ENCODE measurements at places on chromosomes 1 and 21.

- DNase-seq = no peak
Measured at GRCh38 chr1:151721788-151722510, 627 bp downstream of the RIIAD1 start.

- no peak for DNase-seq
Measured at GRCh38 chr1:94821636-94822305, 1.6 kb downstream of the SLC44A3 start.

- no peak for DNase-seq
Measured at GRCh38 chr21:45821998-45822397, 159.6 kb upstream of the COL6A1 start.

DNA sequence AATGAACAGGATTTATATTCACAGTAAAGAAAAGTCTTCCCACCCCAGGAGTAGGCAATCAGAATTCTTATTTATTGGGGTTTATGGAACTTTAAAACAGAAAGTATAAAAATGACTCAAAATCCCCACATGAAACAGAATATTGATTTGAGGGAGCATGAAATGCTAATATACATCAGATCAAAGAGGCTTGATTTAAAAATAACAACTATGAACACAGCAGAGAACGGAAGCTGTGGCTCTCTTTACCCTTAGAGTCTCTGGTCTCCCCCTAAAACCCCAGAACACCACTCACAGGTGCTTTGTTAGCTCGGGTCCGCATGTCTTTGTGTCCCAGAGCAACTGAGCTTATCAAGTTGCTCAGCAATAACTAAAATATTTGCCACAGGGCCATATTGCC, 31.2 kb upstream of the FASLG start:
- DNase-seq = no peak

DNA sequence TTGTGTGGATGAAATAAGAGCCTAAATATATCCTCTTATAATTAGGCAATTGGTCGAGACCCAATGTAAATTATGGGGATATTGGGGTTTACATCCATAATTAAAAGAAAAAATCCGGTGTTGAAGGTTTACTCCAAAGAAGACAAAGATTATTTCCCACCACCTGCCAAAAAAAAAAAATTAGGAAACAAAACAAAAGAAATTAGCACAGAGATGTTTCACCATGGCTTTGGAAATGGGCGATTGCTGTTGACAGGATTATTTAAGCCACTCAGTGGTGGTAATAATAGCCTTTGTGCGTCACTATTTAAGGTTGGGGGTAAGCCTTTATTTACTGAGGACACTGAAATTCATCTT, 585 bp upstream of the GLRX2 start:
- DNase-seq = no peak

DNA sequence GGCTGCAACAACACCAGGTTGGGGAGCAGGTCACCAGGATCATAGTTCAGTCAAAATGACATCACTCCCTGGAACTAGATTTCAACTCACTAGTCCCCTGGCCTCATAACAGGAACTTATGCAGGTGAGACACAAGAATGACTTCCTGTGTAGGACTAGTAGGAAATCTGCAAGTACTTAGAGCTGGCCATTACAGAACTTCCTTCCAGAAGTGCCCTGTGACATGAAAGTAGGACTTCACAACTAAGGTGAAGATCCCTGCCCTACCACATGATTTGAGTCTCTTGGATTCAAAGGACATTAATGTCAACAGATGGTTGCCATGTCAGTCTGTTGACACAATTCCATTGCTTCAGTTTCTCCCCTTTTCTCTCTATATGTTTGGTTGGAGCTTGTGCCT, 223.1 kb downstream of the RPS6KC1 start:
- DNase-seq = no peak

DNA sequence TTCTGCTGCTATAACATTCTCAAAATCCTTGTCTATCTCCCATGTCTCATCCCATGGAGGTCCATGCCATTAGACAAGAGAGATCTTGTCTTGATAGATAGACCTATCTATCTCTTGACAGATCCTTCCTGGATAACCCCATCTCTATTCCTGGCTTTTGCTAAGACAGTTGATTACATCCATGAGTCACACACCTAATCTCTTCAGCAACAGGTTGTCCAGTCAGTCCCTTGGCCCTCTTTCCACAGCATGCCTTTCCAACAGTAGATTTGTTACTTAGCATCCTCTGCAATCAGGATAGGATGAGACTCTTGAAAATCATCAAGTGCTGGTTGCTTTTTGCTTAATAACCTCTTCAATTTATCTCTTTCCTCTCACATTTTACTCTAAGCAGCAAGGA, 46.6 kb downstream of the TRMT1L start:
- no peak for DNase-seq

DNA sequence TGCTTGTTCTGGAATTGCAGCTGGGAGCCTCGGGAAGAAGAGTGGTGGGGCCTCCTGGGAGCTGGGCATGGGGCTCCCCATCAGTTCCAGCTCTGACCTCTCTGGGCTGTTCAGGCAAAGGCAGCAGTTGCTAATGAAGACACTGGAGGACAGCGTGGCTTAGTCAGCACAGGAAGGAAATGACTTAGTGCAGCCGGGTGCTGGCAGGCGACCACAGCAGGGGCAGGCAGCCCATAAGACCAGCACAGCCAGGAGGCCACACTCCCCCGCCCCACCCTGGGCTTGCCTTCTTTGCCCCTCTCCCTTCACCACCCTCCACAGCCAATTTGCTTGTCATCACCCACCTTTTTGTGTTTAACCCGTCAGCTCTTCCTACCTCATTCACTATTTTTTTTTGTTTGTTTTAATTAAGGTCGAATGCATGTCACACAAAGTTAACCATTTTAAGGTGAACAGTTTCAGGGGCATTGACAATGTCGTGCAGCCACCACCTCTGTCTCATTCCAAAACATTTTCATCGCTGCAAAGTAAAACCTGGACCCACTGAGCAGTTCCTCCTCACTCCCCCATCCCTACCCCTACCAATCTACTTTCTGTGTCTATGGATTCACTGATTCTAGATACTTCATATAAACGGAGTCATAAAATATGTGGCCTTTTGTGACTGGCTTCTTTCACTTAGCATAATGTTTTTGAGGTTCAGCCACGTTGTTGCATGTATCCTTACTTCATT, 10.9 kb downstream of the OLIG2 start:
- peak; percentile 76 for DNase-seq

DNA sequence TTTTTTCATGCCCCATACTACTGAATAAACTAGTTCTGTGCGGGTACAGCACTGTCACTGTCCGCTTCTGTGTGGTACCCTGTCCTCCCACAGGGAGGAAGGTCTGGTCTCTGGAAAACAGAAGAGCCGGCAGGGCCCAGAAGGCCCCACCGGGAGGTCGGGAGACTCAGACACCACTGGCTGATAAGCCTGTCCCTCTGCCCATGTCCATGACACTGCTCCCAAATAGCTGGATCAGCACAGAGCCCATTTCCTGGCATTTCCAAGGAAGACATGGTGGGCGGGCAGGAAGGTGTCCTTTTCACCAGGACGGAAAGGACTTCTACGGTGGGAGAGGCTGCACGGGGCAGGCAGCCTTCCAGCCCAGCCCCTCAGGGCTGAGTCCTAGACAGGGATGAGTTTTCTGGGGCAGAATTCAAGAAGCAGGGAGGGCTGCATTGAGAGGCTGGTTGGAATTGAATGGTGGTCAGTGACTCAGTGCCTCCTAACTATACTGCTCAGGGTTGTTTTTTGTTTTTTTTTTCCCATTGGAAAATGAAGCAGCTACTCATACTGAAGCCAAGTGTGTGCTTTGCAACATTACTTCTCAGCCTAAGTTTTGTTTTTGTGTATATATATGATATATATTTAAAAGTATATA, 7.1 kb downstream of the PSRC1 start:
- no peak for DNase-seq

DNA sequence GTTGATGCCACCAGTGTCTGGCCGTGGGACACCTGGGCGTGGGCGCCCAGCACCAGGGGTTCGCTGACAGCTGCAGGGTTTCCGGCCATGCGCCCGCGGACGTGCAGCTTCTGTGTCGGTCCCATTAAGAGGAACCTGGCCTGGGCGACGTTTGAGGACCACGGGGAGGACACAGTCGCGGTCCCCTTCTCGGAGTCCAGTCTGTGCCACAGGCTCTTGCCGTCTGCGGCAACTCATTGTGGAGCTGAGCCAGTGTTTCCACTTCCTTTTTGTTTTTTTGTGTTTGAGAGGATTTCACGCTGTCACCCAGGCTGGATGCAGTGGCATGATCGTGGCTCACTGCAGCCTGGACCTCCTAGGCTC, 1.6 kb upstream of the C1orf159 start:
- DNase-seq = no peak

DNA sequence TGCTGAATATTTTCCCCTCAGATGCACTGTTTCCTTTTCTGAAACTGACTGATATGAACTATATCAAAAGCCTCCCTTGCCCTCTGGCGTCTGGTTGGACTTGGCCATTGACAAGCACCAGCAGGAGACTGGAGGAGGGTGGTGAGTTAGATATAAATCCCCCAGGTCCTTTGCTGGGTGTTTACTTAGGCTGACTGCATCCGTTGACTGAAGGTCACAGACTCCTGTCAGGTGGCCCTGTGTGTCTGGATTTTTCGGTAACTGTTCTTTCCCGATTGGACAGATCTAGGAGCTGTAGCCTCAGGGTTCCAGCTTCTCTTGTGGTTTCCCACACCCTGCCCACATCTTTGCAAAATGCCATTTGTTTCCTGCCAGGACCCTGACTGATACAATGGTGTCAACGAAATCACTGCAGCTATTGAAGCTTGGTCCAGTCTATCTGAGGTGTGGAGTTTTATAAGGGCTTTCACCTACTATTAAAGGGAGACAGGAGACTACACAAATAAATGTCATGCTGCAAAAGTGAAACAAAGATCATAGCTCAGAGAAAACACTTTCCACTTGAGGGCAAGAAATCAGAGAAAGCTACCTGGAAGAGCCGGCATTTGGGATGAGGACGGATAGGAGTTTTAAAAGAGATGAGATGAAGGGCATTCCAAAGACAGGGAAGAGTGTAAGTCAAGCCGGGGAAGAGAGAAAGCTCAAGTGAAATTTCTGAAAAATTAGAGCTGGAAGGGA, 1.5 kb upstream of the MAGI3 start:
- peak; percentile 81 for DNase-seq

GRCh38 chr1:207191776-207192175, 87.7 kb downstream of the C4BPA start:
- DNase-seq = no peak

DNA sequence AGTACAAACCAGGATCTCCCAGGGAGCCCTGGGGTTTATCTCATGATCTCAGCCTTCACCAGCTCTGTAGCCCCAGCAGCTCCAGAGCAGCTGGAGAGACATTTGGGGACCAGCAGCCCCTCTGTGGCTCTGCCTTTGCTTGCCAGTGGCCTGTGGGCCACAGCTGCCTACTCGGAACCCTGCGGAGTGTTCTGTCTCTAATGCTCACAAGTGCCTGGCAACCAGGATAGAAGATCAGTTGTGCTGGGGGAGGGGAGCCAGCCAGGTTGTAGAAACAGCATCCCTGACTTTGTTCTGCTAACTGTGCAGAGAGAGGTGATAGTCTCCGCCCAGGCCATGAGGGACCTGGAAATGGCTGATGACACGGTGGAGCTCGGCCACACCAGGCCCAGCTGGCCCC, 50.9 kb upstream of the KCNJ15 start:
- DNase-seq = no peak

- DNase-seq = peak; percentile 91
Measured at GRCh38 chr1:109818271-109818987, 54.7 kb upstream of the EPS8L3 start.

DNA sequence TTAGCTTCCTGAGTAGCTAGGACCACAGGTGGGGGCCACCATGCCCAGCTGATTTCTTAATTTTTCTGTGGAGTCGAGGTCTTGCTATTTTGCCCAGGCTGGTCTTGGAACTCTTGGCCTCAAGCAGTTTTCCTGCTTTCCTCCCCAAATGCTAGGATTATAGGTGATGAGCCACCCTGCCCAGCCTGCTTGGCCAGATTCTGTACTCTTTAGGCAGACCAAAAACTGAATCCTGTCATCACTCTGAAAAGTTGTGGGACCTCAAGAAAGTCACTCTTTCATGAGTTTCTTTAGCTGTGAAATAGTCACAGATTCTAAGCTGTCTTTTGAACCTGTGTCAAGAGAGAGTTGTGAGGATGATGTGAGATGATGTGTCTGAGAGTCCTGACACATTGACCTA, 105.4 kb downstream of the CAMTA1 start:
- DNase-seq = no peak

GRCh38 chr1:244186372-244186771, 135.3 kb downstream of the ZBTB18 start:
- no peak for DNase-seq

GRCh38 chr1:203402629-203403337, 51.9 kb upstream of the FMOD start:
- peak; percentile 70 for DNase-seq

GRCh38 chr1:172148707-172149106, 271.8 kb upstream of the C1orf105 start:
- no peak for DNase-seq

GRCh38 chr1:12009318-12009947, 9.9 kb upstream of the MIIP start:
- no peak for DNase-seq

- DNase-seq = no peak
Measured at GRCh38 chr1:219276049-219276738, 102.5 kb downstream of the LYPLAL1 start.

- no peak for DNase-seq
Measured at GRCh38 chr21:43631411-43632107, 27.7 kb downstream of the HSF2BP start.

GRCh38 chr1:220271706-220272046, 577 bp downstream of the RAB3GAP2 start:
- DNase-seq = peak; percentile 36

- DNase-seq = no peak
Measured at GRCh38 chr1:205424901-205425600, 3.2 kb upstream of the LEMD1 start.

DNA sequence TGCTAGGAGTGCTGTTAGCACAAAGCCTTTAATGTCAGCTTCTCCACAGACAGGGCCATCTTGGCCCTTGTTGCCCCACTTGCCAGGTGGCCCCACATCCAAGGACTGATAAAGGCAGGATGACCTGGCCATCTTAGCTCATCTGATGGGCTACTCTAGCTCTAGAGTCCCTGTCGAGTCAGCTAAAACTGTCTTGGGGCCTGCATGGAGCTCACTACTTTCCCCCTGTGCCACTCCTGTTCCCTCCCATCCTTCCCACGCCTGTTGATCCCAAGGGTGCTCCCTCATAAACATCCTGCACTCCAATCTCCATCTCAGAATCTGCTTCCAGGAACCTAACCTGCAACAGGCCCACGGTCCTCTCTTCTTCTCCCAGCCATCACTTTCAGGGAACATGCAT, 652 bp upstream of the GPX7 start:
- DNase-seq = no peak

DNA sequence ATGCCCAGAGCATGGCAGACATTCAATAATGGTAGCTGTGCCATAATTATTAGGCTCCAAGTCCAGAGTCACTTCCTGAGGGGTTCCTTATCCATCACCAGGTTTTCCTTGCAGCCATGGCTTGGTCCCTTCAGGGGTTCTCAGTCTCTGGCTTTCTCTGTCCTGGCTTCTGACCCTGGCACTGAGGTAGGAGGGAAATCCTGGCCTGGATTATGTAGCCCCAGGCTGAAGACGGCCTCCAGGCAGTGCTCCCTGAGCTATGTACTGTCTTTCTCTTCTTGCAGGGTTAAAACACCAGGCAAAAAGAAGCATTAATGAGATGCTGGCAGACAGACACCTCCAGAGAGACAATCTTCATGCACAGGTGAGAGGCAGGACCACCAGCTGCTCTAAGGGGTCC, 9.5 kb upstream of the PADI3 start:
- peak; percentile 86 for DNase-seq

- DNase-seq = no peak
Measured at GRCh38 chr1:231694075-231694431, 67.5 kb downstream of the DISC1 start.

All from hematopoietic multipotent progenitor cell treated with erythropoietin and hydrocortisone succinate and interleukin-3 and kit ligand, for 6 days (in vitro differentiated cells).